ENCODE measurements at places on chromosomes 13 and 19.

- no peak for DNase-seq
Measured at GRCh38 chr13:35534343-35534742, 57.9 kb upstream of the MAB21L1 start.

- no peak for DNase-seq
Measured at GRCh38 chr13:96771486-96772367, 222.5 kb downstream of the OXGR1 start.

DNA sequence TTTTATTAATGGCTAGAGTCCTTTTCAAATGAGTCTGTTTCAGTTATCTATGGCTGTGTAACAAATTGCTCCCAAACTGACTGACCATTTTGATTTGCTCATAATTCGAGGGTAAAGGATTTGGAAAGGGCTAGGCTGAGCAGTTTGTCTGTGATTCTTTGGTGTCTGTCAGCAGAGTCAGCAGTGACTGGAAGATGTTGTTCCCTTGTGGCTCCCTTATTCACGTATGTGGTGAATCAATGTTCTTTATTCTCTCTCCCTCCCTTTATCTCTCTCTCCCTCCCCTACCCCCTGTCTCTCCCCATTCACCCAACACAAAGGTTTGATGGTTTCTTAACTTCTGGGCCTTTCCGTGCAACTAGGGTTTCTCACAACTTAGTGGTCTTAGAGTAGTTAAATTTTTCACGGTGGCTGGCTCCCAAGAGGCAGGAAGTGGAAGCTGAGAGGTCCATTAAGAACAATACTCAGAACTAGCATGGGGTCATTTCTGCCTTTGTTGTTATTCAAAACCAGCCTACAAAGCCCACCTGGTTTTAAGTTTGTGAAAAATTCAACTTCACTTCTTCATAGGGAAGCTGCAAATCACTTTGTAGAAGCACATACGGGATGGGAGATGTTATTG is 772.5 kb upstream of the SLITRK1 start:
- DNase-seq: no peak

GRCh38 chr13:41019578-41020347 is 647 bp upstream of the ELF1 start:
- DNase-seq: no peak

- DNase-seq: no peak
Measured at GRCh38 chr13:114106991-114107685, 25.3 kb downstream of the RASA3 start.

GRCh38 chr19:45528149-45528743 is 21.0 kb downstream of the VASP start:
- no peak for DNase-seq

- no peak for DNase-seq
Measured at GRCh38 chr19:54156953-54157352, 2.6 kb downstream of the LENG1 start.

GRCh38 chr13:47027780-47028437 is 131.1 kb upstream of the HTR2A start:
- DNase-seq: no peak

- no peak for DNase-seq
Measured at GRCh38 chr13:47903836-47904235, 97.2 kb downstream of the SUCLA2 start.

- DNase-seq: no peak
Measured at GRCh38 chr19:54708781-54709180, 15.5 kb upstream of the KIR3DL3 start.

- no peak for DNase-seq
Measured at GRCh38 chr13:113460599-113460998, 7.3 kb upstream of the ADPRHL1 start.

Measured in stimulated activated CD4-positive, alpha-beta T cell treated with anti-CD3 and anti-CD28 coated beads, Interleukin-2, amount 100 ng/mL, for 4 hours (primary cell).